Tibial artery (tissue), 4 donors: ENCODE measurements at places on chromosomes 13 and 19.

- no peak for DNase-seq
These were observed 15.4 kb upstream of the CHAMP1 start for GRCh38 chr13:114298866-114299265.

DNA sequence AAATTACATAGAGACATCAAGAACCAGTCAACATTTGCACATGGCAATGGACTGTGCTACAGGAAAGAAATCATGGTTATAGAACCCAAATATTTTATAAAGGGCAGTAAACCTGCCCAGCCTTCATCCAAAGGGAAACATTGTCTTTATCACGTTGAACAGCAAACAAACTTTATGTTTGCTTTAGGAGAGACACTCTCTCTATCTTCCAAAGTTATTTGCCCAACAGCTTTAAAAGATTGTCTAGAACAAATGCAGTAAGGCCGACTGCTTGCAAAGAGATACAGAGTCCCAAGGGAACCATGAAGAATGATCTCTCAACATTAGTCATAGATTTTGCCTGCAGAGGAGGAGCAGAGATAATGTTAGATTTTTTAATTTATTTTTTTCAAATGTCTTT, 1323.5 kb upstream of the SLC10A2 start:
- no peak for DNase-seq

DNA sequence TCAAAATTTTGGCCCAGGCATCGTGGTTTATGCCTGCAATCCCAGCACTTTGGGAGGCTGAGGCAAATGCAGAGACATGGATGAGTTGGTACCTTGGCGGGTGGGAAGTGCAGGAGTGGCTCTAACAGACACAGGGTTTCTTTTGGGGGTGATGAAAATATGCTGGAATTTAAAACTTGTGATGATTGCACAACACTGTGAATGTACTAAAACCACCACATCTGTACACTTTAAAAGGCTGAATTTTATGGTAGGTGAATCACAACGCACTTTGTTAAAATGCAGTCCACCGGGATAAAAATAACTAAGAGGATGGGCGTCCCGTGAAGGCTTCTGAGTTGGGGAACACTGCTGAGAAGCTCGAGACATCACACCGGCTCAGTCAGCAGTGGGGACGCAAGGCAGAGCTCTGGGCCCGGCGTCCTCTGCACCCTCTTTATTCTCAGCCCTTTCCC, 47.1 kb downstream of the MLLT1 start:
- no peak for DNase-seq

GRCh38 chr13:66405908-66406802, 824.0 kb downstream of the PCDH9 start:
- DNase-seq: no peak

DNA sequence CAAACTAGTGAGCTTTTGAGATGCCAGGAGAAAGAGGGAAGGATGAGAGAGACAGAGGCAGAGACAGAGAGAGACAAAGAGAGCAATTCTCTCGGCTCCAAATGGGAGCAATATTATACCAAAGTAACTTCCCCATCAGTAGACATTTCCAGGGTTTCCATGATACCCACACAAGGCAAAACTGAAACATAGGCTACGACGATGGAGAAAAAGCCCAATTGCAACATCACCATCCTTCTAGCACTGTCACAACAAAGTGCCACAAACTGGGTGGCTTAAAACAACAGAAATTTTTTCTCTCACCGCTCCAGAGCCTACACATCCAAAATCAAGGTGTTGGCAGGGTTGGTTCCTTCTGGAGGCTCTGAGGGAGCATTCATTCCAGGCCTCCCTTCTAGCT, 81.4 kb downstream of the KCTD12 start:
- no peak for DNase-seq

GRCh38 chr13:97120976-97121375, 101.2 kb upstream of the MBNL2 start:
- no peak for DNase-seq
